NCI-H460 (cell line): ENCODE measurements at places on chromosomes 11 and 22. TPM values are rescaled to one million over a fixed set of nuclear protein-coding genes. Genes with fewer than 3 reads are reported as not detected.

Gene GAB4
- not detected in 2 replicates for total RNA-seq

Gene ZNRD2
- 14.9 and 20.6 TPM in 2 replicates for total RNA-seq

Gene TRIM51
- total RNA-seq = not detected in 2 replicates

- no peak for DNase-seq
Measured at GRCh38 chr11:92306966-92307510, 82.4 kb downstream of the FAT3 start.

Gene BEST1
- total RNA-seq = 10.7 and 11.0 TPM in 2 replicates

GRCh38 chr11:2095198-2095520 lies 44.0 kb downstream of the IGF2 start:
- no peak for DNase-seq

Gene TMEM25
- total RNA-seq = 0.40 TPM in 1 of 2 replicates, not detected in the other

Gene C1QTNF5
- not detected in 2 replicates for total RNA-seq

- DNase-seq = peak; percentile 34
Measured at GRCh38 chr11:20131788-20132666, 28.2 kb downstream of the DBX1 start.

DNA sequence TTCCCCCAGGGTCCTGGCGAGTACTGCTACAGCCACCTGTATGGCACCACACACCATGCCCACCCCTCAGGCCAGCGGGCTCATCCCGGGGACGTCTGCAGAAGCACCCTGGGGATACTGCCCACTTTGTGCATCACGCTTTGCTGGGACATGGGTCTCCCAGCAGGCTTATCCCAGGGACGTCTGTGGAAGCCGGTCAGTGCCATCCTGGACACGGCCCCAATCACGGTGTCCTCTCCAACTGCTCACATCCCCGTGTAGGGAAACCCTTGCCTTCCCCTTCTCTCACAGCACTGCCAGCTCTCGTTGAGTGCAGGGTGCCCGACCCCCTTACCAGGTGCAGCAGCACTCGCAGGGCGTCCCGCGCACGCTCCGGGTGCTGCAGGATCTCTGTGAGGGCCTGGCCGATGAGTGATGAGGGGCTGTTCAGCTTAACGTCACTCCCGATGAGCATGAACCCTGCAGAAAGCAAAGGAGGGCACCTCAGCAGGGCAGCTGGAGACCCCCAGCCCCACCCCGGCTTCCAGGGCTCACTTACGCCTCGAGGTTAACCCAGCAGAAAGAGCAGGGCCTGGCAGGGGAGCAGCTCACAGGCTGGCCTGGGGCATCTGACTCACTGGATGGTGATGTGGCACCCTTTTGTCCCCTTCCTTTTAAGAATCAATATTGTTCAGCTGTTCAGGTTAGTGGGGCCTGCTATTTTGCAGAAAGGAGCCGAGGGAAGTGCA lies 76.9 kb upstream of the PITPNB start:
- no peak for DNase-seq

GRCh38 chr11:44758983-44759382 lies 32.2 kb downstream of the TSPAN18 start:
- DNase-seq = no peak

DNA sequence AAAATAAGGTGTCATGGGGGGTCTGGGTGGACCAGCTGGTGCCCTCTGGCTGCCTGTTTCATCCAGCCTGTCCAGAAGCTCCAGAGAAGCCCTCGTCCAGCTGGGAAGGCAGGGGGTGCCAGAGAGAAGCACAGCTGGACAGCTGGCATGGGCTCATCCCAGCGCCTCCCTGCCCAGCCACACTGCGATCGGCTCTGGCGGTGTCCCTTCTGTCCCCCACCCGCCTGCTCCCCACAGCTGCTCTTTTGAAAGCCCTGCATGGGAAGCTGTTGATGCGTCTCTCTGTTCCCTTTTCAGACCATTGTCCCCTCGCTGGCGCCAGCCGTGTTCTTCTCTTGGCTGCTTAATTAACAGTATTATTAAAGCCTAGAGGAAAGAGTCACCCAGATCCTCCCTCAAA lies 86.5 kb downstream of the MN1 start:
- no peak for DNase-seq

DNA sequence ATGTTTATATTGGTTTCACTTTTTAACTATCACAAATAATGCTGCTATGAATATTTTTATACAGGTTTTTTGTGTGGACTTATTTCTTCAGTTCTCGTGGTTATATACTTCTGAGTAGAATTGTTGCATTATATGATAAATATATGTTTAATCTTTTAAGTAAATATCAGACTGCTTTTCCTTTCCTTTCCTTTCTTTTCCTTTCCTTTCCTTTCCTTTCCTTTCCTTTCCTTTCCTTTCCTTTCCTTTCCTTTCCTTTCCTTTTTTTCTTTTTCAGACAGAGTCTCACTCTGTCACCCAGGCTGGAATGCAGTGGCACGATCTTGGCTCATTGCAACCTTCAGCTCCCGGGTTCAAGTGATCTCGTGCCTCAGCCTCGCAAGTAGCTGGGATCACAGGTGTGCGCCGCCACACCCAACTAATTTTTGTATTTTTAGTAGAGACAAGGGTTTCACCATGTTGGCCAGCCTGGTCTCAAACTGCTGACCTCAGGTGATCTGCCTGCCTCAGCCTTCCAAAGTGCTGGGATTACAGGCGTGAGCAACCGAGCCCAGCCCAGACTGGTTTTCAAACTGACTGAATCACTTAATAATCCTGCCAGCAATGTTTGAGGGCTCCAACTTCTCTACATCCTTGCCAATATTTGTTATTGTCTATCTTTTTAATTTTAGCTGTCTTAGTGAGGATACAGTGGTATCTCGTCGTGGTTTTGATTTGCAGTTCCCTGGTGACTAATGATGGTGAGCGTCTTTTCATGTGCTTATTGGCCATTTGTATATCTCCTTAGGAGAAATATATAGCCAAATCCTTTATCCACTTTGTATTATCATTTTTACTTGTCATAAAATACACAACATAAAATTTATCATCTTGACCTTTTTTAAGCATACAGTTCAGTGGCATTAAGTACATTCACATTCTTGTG lies 21.9 kb downstream of the HTR3B start:
- DNase-seq = no peak

Gene MS4A7
- not detected in 2 replicates for total RNA-seq

- peak; percentile 86 for DNase-seq
Measured at GRCh38 chr11:18383388-18384156, 10.8 kb upstream of the LDHA start.

- DNase-seq = no peak
Measured at GRCh38 chr22:26565889-26566288, 24.0 kb downstream of the TPST2 start.

Gene CDC45
- total RNA-seq = 16.3 and 20.9 TPM in 2 replicates

DNA sequence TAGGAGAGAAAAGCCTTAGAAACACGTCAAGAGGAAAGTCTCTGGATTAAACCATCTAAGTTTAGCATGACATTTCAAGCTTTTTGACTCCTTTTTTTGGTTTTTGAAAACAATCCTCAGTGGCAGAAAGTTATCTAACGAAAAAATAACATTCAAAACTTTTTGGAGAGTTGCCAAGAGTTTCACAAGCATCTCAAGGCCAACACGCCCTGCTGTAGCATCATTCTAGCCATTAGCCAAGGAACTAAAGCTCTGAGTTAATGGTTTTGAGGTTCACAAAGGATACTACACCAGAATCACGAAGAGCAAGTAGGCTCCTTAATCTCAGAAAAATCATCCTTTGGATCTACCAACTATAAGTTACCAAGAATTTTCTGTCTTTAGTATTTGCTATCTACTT lies 94.8 kb downstream of the PICALM start:
- DNase-seq = no peak

DNA sequence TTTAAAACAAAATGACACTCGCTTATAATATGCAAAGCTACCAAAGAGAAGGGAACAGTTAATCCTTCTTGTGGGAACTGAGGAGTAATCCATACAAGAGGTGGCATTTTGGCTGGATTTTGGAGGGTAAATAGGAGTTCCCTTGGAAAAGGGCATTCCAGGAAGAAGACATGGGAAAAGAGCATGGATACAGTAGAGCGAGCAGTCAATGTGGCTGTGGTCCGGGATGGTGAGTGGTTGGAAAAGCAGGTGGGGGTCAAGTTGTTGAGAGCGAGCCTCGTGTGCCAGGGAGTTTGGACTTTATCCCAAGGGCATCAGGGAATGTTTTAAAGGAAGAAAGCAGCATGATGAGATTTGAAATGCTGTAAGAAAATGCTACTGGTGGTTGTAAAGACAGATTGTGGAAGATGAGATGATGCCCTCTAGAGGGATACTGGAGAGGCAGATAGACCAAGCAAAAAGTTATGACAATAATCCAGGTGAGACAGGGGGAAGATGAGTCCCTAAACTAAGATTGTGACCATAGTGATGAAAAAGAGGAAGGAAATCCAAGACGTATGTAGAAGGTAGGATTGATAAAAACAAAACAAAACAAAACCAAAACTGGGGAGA lies 3.8 kb upstream of the MMP7 start:
- no peak for DNase-seq

GRCh38 chr22:49948116-49948957 lies 12.2 kb upstream of the PIM3 start:
- no peak for DNase-seq

- DNase-seq = no peak
Measured at GRCh38 chr11:17015627-17016126, 1.5 kb upstream of the PLEKHA7 start.

DNA sequence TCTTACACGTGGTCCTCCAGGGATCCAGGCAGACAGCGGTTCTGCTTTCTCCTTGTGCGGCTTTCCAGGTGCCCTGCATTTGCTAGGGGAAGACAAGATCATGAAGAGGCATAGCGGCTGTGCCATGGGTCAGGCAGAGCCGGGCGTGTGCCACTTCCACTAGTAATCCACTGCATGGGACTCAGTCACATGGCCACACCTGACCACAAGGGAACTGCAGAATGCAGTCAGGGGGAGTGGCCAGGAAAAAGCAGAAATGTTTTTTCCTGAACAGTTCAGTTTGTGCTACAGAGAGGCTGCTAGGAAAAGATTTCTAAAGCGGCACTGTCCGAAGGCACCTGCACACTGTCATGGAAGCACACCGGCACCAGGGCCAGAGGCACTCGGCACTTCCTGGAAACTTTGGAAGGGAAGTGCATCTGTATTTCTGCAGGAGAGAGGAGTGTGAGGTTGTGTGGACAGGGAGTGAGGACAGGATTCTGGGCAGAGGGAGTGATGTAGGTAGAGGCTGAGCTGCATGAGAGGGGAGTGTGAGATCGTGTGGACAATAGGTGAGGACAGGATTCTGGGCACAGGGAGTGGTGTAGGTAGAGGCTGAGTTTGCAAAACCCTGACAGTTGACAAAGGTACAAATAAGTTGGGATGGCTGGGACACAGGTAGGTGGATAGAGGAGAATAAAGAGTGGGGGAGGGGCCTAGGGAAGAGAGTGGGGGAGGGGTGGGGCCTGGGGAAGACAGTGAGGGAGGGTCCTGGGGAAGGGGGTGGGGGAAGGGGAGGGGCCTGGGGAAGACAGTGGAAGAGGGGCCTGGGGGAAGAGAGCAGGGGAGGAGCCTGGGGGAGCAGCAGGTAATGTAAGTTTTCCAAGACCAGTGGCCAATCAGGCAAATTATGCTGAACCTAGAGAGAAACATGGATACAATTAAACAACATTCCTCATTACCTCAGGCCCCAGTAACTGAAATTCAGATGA lies 1436.3 kb downstream of the TBC1D22A start:
- DNase-seq = no peak

- no peak for DNase-seq
Measured at GRCh38 chr22:19916941-19917340, 24.6 kb upstream of the COMT start.

DNA sequence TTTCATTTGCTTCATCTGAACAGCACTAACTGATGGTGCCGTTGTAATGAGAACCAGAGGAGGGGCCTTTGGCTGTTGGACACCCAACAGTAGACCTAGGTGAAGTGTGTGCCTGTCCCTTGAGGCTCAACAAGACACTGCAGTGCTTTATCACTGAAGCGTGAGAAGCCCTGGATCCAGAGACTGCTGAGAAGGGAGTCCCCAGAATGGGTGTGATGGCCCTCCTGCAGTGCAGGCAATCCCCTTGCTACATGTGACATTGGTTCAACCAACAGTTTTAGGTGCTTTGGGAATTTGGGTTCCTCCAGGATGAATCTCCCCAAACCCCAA lies 125.6 kb downstream of the BRD1 start:
- no peak for DNase-seq

GRCh38 chr11:11163236-11163635 lies 189.8 kb downstream of the CSNK2A3 start:
- DNase-seq = no peak

DNA sequence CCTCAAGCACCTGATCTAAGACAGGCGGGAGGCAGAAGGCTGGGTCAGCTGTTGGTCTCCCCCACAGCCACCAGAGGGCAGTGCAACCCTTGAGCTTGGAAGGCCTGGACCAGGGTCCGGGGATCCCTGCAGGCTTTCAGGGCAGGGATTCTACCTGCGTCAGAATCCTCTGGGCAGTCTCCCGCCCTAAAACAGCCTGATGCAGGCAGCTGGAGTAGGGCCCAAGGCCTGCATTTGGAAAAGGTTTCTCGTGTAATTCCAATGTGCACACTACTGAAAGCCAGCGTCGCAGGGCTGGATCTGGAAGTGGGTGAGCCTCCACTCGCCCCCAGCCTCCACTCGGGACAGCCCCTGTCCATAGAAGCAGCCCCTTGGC lies 31.8 kb downstream of the BID start:
- peak; percentile 56 for DNase-seq

DNA sequence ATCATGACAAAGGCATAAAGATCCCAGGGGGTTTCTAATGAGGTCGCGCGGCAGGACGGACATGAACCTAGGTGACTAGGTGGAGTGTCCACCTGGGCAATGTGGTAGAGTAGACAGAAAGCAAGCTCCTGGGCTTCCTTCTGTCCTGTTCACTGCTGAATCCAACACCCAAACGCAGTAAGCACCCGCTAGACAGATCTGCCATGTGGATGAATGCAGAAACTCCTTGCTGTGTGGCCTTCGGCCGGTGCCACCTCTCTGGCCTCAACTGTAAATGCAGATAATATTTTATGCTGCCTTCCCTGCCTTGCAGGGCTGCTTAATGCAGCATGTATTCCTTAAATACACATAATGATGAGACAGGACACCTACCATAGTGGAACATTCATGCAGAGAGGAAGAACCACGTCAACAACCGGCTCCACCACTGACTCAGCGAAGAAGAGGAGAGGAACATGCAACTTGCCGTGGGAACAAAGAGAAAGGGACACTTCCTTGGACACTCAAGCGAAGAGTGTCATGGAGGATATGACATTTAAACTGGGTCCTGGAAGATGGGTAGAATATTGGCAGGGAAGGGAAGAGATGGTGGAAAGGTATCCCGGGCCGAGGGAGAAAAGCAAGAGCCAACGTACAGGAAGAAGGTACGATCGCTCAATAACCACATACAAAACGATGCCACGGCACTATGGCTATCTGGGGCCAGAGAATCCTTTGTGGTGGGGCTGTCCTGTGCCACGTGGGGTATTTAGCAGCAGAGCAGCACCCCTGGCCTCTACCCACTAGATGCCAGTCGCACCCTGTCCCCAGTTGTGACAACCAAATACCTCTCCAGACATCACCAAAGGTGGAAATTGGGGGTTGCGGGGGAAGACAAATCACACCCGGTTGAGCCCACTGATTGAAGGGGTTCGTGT lies 30.8 kb downstream of the MYH9 start:
- DNase-seq = no peak
